Testis (tissue), 5 donors: ENCODE measurements at places on chromosomes 16 and 17.
A peak's percentile ranks its signal among the peaks of the same experiment; 100 is the strongest.

DNA sequence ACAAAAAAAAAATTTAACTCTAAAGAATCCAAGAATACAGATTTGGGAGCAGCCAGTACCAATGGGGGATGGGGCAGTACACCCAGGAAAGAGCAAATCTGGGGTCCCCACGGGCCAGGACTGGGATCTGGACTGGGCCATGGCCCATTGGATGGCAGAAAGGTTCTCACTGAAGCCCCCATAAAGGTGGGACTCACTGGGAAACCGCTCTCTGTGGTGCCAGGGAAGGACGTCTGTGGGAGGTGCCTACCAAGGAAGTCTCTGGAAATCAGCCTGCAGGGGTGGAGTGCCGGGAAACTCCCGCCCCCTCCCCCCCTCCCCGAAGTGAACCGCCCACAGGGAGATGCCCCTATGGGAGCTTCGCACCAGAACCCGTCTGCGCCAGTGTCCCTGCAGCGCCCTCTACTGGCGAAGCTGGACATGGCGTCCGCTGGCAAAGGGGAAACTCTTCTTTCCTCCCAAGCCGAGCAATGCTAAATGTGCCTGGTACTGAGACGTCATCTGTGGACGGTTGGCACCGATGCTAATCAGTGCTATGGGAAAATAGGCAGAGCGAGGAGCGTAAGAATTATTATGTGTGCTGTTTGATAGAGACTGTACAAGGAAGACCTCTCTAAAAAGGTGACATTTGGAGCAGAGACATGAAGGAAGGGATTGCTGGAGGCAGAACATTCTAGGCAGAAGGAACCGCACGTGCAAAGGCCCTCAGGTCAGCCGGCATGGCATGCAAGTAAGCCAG is 671.1 kb downstream of the WWOX start:
- H3K27me3 ChIP-seq: no peaks in the 10 kb centered on the region
- H3K27ac ChIP-seq: no peak overlapping the region
- H3K4me3 ChIP-seq: no peak overlapping the region
- peak; percentile 86 for DNase-seq

- H3K27me3 ChIP-seq: no peaks in the 10 kb centered on the region
- no peak overlapping the region for H3K4me3 ChIP-seq
- H3K4me1 ChIP-seq: no peaks in the 10 kb centered on the region
- no peak overlapping the region for H3K27ac ChIP-seq
- DNase-seq: peak; percentile 77
Observed at GRCh38 chr16:12573730-12574383, 229.8 kb downstream of the CPPED1 start.

DNA sequence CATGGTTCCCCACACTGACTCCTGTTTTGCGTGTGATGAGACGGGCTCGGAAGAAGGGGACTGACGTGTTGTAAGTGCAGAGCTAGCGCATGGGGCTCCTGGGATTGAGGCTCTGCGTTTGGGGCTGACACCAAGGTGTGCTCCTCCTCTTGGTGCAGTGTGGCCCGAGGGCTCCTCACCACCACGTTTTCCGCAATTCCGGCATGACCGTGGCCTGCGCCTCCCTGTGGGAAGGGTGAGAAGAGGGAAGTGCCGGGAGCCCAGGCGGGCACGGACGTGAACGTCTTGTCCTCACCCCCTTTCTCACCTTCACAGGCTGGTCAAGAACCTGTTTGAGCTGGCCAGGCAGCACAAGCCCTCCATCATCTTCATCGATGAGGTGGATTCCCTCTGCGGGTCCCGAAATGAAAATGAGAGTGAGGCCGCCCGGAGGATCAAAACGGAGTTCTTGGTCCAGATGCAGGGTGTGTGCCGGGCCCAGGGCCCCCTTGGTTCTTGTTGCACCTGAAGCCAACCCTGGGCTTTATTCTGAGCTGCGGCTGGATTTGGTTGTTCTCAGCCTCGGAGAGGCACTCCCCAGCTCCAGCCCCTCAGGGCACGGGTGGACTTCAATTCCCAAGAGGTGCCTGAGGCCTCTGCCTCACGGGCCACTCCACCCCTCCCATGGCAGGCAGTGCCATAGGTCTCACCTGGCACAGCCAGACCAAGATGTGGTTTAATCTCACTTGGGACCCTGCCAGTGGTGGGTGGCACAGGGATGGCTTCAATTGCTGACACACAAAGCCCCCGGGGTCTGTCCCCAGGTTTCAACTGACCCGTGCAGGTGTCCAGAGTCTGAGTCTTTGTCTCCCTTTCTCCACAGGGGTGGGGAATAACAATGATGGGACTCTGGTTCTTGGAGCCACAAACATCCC is 8.9 kb downstream of the VPS4A start:
- H3K27me3 ChIP-seq: no peaks in the 10 kb centered on the region
- DNase-seq: no peak
- H3K27ac ChIP-seq: no peak overlapping the region
- no peaks in the 10 kb centered on the region for H3K4me1 ChIP-seq
- H3K4me3 ChIP-seq: no peak overlapping the region
- H3K36me3 ChIP-seq: no peaks in the 10 kb centered on the region

DNA sequence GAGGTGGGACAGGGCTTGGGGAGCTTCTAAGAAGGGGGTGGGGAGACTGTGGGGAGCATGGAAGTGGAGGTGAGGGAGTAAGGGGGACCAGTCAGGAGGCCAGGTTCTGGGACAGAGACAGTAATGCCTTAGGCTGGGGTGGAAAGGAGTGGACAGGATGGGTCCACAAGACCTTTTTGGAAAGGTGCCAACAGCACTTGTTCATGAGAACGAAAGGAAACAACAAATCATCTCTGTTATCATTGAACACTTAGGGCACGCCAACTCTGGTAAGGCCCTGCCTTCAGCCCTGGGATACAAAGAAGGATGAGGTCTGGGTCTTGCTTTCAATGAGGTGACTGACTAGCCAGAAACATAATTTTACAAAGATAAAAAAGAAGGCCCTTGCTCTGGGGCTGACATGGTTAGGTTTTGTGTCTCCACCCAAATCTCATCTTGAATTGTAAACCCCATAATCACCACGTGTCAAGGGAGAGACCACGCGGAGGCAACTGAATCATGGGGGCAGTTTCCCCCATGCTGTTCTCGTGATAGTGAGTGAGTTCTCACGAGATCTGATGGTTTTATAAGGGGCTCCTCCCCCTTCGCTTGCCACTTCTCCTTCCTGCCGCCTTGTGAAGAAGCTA is 113.8 kb downstream of the SLC39A11 start:
- no peak overlapping the region for H3K27ac ChIP-seq
- DNase-seq: no peak
- H3K36me3 ChIP-seq: no peaks in the 10 kb centered on the region
- H3K4me1 ChIP-seq: peaks cover 11% of the 10 kb centered on the region
